Sciatic nerve (tissue), 2 donors: ENCODE measurements at places on chromosomes 7 and 10. TPM values are rescaled to one million over a fixed set of nuclear protein-coding genes. Genes with fewer than 3 reads are reported as not detected.

The HTRA1 gene
- 123 TPM for total RNA-seq

The LRRD1 gene
- total RNA-seq = not detected

The TAS2R41 gene
- total RNA-seq = not detected

The GBX1 gene
- total RNA-seq = not detected

The LRRC18 gene
- total RNA-seq = not detected

The TMEM72 gene
- not detected for total RNA-seq

The NANOS1 gene
- 3.5 TPM for total RNA-seq

The OSBPL3 gene
- total RNA-seq = 11.0 TPM

The ZDHHC6 gene
- total RNA-seq = 30.4 TPM

The NUTM2A gene
- total RNA-seq = 0.89 TPM

The ABCA13 gene
- total RNA-seq = 7.6 TPM

The IFIT2 gene
- total RNA-seq = 19.9 TPM

The OR13A1 gene
- total RNA-seq = not detected

The FFAR4 gene
- total RNA-seq = 0.31 TPM

The MACROH2A2 gene
- total RNA-seq = 6.7 TPM

The HECW1 gene
- total RNA-seq = 4.8 TPM

The OPN4 gene
- 0.18 TPM for total RNA-seq

The LIPK gene
- not detected for total RNA-seq

The EPO gene
- not detected for total RNA-seq

The PRF1 gene
- total RNA-seq = 7.6 TPM

The MMP21 gene
- 0.31 TPM for total RNA-seq

The ADAM12 gene
- total RNA-seq = 5.8 TPM

The HACD1 gene
- total RNA-seq = 3.0 TPM
